ENCODE measurements at places on chromosomes 6 and 20.

DNA sequence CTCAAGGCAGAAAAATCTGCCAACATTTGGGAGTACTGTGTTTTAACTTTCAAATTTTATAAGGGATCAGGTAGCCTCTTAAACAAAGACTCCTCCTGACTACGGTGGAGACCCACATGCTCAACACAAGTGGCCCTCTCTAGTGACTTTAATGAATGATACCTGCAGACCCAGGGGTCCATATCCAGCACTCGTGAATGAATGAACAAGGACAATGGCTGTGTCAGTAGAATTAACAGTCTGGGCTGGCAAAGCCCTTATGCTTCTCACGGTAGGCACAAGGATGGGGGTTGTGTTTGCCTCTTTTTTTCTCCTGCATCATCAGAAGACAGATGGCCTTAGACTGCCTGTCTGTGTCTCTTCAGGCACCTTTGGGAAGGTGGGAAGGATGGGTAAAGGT lies 112.6 kb upstream of the TRAF3IP2 start:
- DNase-seq = no peak

GRCh38 chr6:119348748-119349360 lies 707 bp downstream of the MAN1A1 start:
- DNase-seq = no peak

- no peak for DNase-seq
Measured at GRCh38 chr20:5356941-5357340, 40.2 kb upstream of the PROKR2 start.

DNA sequence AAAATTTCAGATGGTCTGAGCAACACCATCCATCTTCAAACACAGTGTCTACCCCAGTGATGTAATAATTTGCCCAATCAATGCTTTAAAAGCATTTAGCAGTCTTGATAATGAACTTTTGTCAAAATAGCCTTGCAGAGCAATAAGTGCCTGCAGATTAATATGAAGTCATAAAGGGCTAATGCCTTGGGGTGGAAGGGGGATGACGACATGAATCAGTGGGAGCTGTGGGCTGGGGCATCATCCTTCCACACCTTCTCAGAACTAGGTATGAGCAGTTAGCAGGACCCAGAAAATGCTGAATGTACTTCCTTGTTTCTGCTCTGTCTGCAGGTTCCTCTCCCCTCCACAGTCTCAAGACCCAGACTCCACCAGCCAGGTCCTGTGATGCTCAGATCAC lies 166.2 kb upstream of the MAFB start:
- no peak for DNase-seq

GRCh38 chr6:98946879-98947410 lies 801 bp downstream of the FBXL4 start:
- no peak for DNase-seq

DNA sequence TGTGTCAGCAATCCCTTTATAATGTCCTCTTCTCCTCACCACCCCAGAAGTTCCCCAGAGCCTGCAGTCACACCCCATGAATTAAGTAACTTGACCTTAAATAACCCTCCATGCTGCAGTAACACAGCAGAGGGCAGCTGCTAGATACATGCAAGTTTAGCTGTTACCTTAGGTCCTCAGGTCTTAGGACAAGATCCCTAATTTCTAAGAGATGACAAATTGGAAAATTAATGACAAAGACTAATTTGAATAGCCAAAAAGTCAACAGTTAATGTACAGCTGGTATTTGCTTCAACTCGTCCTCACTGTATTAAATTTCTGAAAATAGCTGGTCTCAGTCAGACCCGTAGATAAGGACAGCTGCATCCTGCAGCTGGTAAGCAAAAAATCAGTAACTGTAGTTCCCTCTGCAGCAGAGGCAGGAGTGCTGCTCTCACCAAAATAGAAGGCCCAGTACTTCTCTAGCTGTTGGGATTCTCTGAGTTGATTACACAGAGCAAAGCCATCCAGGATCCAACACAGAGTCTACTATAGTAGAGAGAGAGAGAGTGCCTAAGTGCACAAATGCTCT lies 62.4 kb downstream of the TNFRSF21 start:
- no peak for DNase-seq

DNA sequence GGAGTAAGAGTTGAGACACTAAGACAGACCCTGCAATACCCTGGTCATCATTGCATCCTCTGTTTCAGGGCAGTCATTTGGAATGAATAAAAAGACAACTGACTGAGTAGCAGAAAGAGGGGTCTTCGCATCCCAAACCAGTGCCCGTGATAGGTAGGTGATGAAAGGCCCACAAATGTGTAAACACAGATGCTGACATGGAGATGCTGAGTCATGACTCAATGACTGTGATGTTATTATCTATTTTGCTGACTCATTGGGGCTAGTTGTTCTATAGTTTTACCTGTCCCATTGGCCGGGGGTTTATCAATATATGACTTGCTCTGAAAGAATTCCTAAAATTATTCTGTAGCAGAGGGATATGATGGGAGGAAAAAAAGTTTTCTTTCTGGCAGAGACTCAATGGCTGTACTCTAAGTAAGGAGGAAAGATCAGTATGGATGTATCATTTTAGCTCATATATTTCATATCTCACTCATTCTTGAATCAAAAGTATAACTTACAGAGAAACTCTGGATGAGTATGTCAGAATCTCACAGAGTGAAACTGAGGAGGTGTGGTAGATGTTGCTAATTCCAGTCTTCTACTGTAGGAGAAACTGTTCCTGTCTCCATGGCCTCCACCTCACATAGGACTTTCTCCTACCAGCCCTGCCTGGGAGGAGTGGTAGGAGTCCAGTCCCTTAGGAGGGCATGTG lies 119.9 kb upstream of the PREP start:
- DNase-seq = no peak

GRCh38 chr6:45196121-45196520 lies 132.0 kb upstream of the RUNX2 start:
- DNase-seq = no peak

- no peak for DNase-seq
Measured at GRCh38 chr6:137353346-137353745, 134.2 kb upstream of the IFNGR1 start.

- DNase-seq = no peak
Measured at GRCh38 chr6:107045826-107046675, 18.1 kb downstream of the MTRES1 start.

- no peak for DNase-seq
Measured at GRCh38 chr6:143406673-143407072, 43.8 kb downstream of the ADAT2 start.

DNA sequence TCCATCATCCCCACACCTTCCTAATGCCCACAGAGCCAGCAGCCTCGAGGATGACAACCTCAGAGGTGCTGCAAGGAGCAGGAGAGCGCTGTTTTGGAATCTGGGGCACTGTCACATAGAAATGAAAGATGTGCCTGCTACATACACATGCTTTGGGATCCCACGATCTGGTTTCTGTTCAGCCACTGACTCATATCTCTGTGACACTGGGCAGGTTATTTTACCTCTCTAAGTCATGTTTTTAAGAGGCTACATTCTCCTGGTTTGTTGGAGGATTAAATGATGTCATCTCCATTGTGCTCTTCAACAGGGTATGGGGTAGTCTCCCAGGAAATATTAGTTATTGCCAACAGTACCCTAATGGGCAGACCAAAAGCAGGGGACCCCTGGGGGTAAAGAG lies 32.6 kb upstream of the TAB2 start:
- no peak for DNase-seq

DNA sequence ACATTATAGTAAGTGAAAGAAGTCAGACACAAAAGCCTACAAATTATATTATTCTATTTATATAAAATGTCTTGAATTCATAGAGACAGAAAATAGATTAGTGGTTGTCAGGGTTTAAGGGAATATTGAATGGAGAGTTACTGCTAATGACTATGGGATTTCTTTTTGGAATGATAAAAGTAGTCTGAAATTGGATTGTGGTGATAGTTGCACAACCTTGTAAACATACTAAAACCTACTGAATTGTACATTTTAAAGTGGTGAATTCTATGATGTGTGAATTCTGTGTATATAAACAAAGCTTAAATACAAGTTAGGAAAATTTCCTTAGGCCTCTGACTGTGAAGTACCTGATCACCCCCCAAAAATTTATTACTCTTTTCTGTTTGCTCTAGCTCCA lies 343.1 kb downstream of the TFAP2B start:
- no peak for DNase-seq

- no peak for DNase-seq
Measured at GRCh38 chr20:51400051-51400926, 142.2 kb downstream of the NFATC2 start.

DNA sequence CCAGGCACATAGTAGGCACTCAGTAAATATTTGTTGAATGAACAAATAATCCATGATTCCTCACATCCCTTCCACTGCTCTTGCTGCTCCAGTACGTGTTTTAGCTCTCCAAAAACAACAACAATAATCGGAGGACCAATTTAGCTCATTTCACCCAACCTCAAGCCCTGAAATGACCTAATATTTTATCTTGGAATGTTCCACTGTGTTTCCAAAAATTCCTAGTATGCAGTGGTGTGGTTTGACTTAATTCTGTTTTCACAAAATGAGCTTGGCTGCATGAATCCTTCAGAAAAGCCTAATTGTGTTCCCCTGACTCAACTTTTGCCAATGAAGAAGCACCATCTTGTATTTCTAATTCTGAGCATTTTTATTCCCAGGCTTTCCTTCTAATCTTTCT lies 168.0 kb upstream of the PHACTR1 start:
- no peak for DNase-seq

GRCh38 chr20:6006603-6006949 lies 47.3 kb downstream of the LRRN4 start:
- no peak for DNase-seq

DNA sequence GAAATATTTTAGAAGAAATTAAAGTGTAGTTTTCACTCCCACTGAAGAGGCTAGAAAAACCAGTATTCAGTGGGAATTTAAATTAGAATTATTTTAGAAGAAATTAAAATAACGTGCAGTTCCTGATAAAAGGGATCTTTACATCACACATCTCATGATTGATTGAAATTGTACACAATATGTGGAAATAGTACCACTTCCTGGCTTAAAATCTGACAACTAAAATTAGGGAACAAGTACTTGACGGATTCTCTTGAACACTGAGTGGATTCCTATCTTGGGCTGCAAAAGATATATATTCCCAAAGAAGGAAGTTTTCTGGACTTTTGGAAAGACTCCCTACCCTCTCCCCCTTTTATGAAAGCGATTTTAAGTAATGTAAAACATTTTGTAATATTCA lies 14.6 kb upstream of the MTCL3 start:
- no peak for DNase-seq

GRCh38 chr6:14932485-14933182 lies 313.2 kb upstream of the JARID2 start:
- DNase-seq = no peak

DNA sequence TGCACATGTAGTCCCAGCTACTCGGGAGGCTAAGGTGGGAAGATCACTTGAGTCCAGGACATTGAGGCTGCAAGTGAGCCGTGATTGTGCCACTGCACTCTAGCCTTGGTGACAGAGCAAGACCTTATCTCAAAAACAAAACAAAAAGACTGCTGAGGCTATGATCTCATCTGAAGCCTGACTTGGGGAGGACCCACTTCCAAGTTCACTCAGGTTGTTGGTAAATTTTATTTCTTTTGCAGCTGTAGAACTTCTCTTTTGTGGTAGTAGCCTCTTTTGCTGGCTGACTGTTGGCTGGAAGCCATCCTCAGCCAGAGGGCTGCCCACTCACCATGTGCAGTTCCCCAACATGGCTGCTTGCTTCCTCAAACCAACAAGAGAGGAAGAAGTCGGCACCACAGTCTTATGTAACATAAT lies 36.8 kb upstream of the ME1 start:
- no peak for DNase-seq

DNA sequence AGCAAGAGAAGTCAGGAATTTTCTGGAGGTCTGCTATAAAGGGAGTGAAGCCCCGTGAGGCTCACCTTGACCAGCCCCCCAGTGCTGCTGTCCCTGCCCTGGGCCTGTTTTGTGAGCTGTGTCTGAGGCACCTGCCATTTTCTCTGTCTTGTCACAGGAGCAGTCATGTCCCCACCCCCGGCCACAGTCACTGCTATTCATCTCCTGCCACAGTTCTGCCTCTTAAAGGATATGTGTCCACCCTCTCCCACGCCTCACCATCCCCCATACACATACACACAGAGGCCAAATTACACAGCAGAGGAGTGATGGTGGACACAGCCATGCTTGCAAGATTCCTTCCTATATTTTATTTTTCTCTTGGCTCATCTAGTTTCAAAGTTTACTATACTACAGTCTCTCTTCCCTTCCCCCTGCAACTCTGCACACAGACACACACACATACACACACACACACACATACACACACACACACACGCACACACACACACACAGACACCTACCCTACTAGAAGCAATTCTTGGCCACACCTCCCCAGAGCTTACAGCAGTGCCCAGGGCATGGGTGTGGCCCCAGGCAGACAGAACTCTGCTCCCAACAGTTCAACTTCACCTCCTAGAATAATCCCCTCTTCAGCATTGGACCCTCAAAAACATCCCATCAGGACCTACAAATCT lies 68.7 kb upstream of the TAB2 start:
- DNase-seq = no peak

DNA sequence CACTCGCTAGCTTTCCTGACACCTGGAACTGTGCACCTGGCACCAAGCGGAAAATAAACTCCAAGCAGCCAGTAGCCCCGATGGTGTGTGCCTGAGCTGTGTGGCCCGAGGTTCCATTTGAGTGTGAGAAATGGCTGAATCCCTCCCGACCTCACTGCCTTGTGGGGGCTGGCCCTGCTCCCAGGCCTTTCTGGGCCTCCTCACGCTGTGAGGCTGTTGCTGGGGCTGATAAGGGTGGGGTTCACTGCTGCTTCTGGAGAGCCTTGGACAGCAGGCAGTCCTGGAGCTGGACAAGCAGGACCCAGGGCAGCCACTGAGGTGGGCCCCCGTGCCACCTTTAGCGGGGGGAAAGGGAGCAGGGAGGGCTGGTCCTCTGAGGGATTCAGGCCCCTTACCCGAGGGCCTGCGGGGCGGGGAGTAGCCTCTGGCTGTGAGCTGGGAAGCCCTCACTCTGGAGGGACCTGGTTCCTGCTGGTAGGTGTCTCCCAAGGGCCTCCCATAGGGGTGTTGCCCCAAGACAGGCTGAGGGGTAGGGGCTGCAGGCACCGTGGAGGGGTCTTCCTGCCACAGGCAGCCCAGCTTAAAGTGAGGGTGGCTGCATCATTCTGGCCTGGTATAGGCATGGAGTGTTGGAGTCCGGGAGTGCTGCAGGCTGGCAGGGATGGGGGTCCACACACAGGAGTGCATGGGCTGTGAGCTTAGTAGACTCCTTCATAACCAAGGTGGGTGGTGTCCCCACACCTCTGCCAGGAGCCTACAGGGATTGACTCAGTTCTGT lies 1.7 kb downstream of the PPDPF start:
- no peak for DNase-seq

GRCh38 chr20:20690676-20691476 lies 21.6 kb downstream of the RALGAPA2 start:
- DNase-seq = no peak

GRCh38 chr6:144248003-144248402 lies 37.1 kb upstream of the UTRN start:
- no peak for DNase-seq
